ENCODE measurements at places on chromosomes 7 and 10.

DNA sequence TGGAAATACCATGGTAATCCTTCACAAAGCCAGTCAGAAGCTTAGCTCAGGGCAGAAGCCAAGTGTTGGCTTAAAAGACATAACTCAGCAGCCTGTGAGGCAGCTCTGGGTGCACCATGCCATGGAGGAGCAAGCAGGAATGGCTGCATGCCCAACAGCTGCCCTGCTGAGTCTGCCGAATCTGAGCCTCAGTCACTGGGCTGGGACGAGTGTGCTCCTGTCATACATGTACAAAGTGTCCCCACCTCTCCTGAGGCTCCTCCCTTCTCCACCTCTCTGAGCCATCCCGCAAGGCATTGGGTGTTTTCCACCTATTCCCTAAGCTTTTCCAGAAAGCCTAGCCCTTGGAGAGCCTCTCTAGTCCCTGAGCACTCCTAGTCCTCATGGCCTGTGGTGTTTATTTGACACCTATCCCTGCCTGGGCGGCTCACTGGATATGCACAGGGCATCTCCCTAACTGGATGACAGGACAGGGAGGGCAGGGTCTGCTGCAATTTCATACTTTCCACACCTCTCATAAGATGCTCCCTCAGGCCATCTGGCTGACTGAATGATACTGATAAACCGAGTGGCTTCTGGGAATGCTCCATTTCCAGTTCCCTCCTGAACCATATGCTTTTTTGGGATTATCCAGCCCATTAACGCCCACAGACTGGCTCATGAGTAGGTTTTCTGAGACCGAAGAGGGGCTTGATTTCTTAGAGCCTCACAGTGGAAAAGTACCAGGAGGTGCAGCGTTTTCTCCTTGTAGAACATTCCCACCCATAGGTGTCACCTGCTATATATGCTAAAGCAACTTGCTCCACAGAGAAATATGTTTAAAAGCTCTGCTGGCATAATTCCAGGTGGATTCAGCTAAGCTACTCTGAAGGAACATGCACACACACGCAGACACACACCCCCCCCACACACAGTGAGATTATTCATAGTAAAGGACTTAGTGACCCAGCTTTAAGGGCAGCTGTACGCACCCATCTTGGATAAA is 199.3 kb downstream of the SNX10 start:
- DNase-seq: no peak

GRCh38 chr10:99849536-99849935 is 67.1 kb downstream of the ABCC2 start:
- no peak for DNase-seq

GRCh38 chr7:92685136-92686042 is 95.2 kb upstream of the FAM133B start:
- DNase-seq: no peak

- no peak for DNase-seq
Observed at GRCh38 chr7:112080441-112080840, 125.8 kb downstream of the DOCK4 start.

DNA sequence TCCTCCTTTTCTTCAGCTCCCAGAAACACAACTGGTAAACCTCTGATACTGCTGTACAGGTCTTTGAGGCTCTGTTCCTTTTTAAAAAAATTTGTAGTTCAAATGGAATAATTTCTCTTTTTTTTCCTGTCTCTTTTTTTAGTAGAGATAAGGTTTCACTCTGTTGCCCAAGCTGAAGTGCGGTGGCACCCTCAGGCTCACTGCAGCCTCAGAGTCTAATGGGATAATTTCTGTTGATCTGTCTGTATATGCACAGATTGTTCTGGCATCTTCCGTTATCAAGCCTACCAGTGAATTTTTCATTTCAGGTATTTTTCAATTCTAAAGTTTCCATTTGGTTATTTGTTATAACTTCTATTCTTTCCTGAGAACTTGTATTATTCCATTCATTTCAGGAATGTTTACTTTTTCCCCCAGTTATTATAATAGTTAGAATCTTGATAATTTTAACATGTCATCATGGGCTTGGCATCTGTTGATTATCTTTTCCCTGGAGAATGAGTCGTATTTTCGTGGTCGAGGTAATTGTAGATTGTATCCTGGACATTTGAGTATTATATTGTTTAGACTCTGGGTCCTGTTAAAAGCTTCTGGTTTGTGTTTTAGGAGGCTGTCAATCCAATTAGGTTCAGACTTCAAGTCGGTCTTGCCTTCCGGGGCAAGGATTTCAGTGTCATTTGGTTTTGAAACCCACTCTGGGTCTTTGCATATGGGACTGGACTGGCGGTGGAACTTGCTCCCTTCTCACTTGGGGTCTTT is 24.5 kb downstream of the CRCP start:
- DNase-seq: no peak

GRCh38 chr7:24877790-24878311 is 102.1 kb downstream of the OSBPL3 start:
- no peak for DNase-seq

DNA sequence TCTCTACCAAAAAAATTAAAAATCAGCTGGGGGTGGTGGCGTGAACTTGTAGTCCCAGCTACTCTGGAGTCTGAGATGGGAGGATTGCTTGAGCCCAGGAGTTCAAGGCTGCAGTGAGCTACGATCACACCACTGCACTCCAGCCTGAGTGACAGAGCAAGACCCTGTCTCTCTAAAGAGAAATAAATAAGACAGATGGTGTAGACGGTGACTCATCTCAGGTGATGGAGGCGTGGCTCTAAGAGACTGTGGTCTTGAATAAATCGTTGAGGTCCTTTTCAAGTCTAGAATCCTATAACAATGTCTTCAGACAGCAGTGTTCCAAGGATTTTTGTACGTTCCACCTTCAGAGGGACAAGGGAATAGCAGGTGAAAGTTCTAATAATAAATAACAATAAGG is 53.8 kb upstream of the PFKFB3 start:
- DNase-seq: no peak

DNA sequence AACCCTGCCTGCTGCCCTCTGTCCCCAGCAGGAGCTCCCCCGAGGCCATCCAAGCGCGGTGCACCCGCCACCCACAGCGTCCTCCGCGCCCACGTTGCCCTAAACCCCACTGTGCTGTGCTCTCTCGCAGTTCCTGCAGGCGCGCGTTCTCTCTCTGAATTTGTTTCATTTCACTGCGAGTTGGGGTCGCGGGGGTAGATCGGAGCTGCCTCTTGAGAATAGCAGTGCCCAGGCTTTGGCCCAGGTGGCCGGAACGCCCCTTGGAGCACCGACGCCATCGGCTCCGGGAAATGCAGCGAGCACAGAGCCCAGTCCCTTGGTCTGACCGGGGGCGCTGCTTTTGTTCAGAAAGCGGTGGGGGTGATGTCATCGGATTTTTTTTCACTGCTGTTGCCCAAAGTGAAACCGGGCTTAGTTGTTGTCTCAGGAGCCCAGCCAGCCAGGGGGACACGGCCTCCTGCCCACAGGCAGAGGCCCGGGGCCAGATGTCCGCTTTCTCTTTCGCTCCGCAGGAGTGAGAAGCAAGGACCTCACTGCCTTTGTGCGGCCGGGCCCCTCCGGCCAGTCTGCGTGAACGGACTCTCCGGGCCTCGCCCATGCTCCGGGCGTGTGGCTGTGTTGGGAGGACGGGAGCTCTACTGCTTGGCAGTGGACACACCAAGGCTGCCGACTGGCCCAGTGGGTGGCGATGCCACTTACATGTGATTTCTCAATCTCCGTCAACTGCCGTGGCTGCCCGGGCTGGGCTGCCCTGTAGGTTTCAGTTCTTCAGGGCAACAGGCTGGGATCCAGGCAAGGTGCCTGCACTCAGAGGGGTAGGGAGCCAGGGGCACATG is 43.1 kb downstream of the FOXK1 start:
- no peak for DNase-seq

DNA sequence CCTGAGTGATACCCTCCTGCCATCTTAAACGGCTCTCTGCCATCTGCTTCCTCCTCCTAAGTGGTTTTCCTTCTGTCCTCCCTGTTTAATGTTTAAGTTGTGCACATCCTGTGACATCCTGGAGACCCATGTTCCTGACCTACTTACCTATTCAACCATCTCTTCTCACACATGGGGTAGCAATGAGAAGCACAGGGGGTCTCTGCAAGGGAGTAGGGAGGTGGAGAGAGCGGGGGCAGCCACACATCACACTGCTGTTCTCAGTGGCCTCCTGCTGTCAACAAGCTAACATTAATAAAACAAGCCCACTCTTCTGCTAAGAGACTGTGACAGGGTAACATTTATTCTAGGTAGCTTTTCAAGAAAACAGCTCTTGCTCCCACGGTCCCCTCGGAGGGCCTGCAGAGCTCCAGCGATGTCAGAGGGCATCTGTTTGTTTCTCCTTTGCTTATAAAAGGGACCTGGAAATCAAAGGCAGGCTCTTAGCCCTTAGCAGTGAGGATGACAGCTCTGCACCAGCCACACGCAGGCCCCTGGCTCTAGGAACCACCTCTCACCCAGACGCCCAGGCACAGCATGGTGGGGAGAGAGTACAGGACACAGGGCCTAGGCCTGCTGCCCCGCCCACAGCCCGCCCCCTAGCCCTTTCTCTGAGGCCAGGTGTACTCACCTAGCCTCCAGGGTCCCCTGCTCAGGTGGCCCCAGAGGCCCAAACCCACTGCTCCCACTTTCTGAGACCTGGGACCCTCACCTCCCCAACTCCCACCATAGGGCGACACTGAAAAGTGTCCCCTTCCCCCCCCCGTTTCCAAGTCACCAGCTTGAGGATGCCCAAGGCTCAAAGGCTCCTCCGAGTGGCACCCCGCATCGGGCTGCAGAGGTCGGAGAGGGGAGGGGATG is 943 bp upstream of the SLC18A2 start:
- no peak for DNase-seq

DNA sequence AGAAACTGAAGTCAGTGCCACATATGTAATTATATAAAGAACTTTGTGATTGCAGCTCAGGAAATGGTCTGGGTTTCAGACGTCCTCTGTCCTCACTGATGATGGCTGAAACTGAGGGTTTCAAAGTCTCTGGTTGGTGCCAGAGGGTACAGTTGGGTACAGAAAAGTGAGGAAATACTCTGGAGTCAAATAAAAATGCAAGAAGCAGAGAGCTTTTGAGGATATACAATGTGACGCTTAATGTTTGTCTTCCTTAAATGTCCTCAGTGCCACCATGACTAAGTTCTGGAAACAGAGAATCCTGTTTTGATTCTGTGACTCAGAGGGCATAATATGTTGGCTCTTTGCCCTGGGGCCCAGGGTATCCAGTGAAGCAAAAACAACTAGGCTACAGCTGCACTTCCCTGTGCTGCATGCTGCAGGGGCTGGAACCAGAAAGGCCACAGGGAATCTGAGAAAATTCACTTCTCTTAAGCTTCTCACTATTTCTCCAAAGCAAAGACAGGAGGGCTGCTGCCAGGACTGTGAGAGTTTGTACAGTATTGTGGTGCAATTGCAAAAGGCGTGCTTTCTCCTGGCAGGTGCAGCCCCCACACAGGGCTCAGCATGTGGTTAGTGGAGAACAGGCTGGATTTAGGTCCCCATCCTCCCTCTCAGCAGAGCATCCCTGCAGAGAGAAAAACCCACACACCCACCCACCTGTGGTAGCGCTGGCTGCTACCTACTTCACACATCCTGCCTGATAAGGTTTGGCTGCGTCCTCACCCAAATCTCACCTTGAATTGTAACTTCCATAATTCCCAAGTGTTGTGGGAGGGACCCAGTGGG is 169.5 kb upstream of the SVIL start:
- no peak for DNase-seq

DNA sequence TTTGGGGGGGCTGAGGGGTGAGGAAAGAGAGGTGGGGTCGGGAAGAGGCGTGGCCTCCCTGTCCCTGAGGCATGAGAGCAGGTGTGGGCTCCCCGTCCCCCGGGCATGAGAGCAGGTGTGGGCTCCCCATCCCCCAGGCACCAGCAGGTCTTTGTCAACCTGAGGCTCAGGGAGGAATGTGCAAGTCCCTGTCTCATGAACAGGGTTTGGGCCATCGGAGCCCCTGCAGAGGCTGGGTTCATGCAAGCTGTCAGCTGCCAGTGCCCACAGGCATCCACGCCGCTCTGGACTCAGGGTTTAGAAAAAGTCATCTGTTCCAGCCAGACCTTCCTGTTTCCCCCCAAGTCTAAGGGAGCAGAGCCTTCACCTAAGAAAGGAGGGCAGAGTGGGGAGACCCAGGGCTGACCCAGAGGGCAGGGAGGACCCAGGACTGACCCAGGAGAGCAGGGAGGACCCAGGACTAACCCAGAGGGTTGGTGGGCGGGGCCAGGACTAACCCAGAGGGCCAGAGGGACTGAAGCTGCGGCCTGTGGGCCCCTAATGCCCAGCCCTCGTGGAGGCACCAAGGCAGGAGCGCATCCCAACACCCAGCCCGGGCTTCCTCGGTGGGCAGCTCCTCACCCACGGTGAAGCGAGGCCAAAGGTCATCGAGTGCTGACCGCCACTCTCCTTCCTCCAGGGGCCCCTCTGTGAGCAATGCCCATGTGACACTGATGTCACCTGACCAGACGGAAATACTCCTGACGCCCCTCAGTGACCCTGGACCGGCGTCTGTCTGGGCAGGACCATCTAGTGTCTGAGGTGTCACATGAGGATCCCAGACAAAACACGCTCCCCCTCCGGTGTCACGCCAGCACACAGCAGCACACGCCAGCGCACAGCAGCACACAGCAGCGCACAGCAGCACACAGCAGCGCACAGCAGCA is 28.9 kb upstream of the GPR146 start:
- DNase-seq: no peak

GRCh38 chr7:12731214-12731656 is 43.8 kb downstream of the ARL4A start:
- peak; percentile 83 for DNase-seq

DNA sequence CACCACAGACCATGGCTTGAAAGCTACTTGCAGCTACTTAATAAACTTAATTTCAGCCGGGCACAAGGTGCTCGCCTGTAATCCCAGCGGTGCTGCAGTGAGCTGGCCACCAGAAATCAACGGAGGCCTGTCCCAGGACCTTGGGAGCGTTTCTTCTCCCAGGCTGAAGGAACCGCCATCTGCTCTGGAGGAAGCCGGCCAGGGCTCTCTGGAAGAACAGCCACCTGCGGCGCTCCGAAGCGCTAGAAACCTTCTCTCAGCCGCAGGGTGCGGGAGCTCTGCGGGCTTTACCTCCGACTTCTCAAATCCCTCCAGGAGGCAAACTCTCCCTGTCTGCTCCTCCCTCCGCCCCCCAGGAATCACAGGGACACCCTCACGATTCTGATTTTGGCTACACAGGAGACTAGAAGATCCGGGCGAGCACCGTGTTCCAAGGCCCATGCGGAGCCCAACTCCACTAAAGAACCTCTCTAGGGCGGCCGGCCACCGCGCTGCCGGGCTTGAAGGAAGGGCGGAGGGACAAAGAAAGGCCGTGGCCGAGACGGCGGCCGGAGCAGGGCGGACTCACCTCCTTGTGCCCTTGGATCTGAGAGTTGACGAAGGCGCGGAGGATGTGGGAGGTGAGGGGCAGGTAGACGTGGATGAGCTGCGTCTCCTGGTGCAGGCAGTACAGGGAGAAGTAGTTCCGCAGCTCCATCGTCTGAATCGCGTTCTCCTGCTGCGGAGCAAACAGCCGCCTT is 14.4 kb downstream of the NUDT1 start:
- DNase-seq: no peak

- no peak for DNase-seq
Observed at GRCh38 chr10:62766386-62766785, 38.1 kb upstream of the ADO start.
